ENCODE measurements at places on chromosomes 3 and 15.
A peak's percentile ranks its signal among the peaks of the same experiment; 100 is the strongest.

DNA sequence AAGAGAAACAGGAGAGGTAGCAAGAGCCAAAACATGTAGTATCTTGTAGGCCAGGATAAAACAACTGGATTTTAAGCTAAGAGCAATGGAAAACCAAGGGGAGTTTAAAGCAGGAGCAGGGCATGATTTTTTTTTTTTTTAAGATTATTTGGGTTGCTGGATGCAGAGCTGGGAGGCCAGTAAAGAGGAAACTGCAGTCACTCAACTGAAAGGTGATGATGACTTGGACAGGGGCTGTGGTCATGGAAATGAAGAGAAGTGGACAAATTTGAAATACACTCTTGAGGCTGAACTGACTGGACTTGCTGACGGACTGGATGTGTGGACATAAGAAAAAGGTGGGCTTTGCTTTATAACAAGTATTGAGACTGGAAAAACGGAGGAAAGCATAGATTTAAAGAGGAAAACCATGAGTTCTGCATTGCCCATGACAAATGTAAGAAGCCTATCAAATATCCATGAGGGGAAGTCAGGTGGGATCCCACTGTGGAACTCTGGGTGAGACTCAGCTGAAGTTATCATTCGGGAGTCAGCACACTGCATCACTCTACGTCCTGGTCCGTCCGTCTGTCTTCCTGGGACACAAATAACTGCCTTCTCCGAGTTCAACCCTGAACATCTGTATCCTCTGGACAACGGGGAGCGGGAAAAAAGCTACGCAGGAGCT is 688 bp downstream of the XPC start:
- DNase-seq: no peak

GRCh38 chr15:74868059-74868458 is 5.1 kb downstream of the SCAMP2 start:
- no peak for DNase-seq

DNA sequence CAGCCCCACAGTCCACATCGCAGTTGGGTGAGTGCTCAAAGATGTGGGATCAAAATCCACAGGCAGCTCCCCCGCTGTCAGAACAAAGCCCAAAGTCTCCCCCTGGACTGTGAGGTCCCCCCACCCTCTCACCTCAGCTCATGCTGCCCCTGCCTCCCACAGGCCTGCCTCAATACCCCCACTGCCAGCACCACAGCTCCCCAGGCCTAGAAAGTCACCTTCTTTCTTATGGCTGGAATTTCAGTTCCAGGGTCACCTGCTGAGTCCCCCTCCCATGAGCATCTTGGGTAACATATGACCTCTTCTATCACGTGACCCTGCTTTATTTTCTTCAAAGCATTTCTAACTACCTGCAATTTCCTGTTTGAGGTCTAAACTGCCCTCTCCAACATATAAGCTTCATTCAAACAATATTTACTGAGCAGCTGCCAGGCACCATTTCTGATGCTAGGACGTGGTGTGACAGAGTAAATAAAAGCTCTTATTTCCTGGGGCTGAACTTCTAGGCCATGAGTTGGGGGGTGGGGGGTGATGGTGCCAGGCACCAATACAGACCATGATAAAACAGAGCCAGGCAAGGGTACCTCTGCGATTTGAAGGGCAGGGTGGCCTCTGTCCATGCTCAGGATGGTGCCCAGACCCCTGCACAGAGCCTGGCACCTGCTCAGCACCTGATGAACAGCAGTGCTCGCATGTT is 2.4 kb upstream of the TMEM89 start:
- DNase-seq: no peak

GRCh38 chr3:178097576-178097975 is 438.7 kb upstream of the KCNMB2 start:
- no peak for DNase-seq

GRCh38 chr3:411226-411625 is 214.7 kb downstream of the CHL1 start:
- no peak for DNase-seq

DNA sequence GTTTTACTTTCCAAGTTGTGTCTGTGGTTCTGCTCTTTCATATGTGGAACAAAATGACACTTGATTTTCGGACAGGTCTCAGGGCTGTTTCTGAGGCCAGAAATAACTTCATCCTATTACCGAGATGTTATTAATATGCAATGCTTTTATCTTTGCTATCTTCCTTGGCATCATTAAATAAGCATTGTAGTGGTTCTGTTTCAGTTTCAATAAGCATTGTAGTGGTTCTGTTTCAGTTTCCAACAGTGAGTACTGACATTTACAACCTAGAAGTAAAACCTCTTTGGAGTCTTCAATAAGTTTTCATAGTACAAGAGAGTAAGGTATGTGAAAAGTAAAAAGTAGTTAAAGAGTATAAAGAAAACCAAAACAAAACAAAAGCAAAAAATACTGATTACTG is 746.2 kb downstream of the GRM7 start:
- DNase-seq: no peak

GRCh38 chr3:10344147-10344943 is 23.4 kb upstream of the SEC13 start:
- DNase-seq: peak; percentile 74

DNA sequence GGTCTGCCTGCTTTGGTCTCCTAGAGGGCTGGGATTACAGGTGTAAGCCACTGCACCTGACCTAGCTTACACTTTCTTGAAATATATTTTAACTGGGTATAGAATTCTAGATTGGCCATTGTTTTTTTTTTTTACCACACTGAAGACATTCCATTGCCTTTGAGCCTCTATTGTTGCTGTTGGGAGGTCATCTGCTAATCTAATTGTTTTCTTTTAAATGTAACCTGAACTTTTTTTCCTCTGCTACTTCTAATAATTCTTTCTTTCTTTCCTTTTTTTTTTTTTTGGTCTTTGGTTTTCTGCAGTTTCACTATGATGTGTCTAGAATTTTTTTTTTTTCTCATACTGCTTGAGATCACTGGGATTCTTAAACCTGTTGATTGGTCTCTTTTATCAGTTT is 28.1 kb downstream of the ERICH6 start:
- DNase-seq: no peak

GRCh38 chr15:84812842-84813241 is 4.3 kb upstream of the ALPK3 start:
- DNase-seq: no peak

GRCh38 chr15:88624156-88624970 is 3.2 kb downstream of the AEN start:
- DNase-seq: no peak

DNA sequence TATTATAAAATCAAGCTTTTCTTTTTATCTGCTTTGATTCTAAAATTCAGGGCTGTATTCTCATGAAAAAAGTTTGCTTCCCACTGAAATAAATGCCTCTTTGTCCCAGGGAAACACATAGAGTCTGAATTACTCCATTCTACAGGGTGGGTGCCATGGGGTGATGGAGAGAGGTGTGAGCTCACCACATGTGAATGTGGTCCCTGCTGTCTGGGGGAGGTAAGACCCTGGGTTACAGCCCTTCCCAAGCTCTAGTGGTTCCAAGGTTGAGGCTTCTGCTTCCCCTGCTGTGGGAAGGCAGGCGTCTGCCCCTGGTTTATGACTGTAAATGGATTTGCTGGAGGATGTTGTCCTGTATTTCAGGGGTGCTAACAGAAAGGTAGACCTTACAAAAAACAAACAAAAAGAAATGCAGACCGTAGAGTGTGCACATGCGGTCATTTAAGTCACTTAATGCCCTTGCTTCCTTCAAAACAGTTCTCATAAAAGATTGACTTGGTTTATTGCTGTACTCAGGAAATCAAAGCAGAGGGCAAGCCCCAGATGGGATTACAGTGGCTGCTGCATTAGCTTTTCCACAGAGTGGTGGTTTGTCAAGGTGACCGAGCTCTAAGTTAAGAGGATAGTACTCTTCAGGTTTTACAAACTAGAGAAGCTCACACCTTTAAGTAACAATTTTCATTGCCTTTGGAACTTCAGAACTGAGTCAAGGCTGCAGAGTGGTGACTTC is 49.2 kb downstream of the CTDSPL start:
- DNase-seq: no peak

GRCh38 chr3:110106805-110107204 is 769.5 kb upstream of the DPPA4 start:
- no peak for DNase-seq

DNA sequence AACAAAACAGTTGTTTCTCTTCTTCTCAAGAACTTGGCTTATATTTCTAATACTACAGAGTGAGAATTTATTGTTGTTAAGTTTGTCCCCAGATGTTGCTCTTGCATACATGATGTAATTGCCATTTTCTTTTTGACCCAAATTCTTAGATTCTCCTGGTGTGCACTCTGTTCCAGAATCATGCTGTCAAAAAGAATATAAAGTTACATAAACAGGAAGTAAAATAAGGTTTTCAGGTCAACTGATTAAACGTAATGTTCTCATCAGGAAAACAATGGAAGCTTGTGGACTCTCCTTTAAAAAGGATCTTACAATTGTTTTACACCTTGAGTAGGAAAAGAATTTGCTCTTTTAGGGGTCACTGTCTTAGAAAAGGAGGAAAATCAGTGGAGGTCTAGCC is 121.8 kb downstream of the ADAM10 start:
- no peak for DNase-seq

- DNase-seq: no peak
These were observed 173.1 kb downstream of the MFSD1 start for GRCh38 chr3:158974904-158975303.
